Nephron progenitor cell (in vitro differentiated cells): ENCODE measurements at places on chromosomes 1 and 21.

GRCh38 chr1:241485145-241485544 lies 34.4 kb downstream of the FH start:
- peaks cover 5% of the 10 kb centered on the region for H3K36me3 ChIP-seq
- H3K4me1 ChIP-seq, result no peaks in the 10 kb centered on the region
- no peak overlapping the region for H3K4me3 ChIP-seq
- peaks cover 3% of the 10 kb centered on the region for H3K27me3 ChIP-seq

GRCh38 chr1:58412071-58412580 lies 134.4 kb downstream of the OMA1 start:
- no peaks in the 10 kb centered on the region for H3K36me3 ChIP-seq
- H3K27ac ChIP-seq, result no peak overlapping the region
- peaks cover 19% of the 10 kb centered on the region for H3K4me1 ChIP-seq
- H3K4me3 ChIP-seq, result no peak overlapping the region
- H3K27me3 ChIP-seq, result no peaks in the 10 kb centered on the region

DNA sequence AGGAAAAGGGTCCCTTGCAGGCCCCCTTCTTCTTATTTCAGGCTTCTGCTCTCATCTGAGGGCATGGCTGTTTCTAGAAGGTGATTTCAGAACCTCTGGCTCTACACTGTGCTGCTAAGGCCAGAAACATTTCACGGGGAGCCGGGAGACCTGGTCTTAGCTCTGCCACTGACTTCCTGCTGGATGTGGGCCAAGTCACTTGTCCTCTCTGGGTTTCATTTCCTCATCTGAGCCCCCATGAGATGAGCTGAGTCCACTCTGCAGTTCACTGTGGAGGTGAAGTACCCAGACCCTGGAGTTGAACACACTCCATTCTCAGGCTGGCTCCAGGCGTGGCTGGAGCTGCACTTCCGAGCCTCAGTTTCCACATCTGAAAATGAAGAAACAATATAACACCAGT lies 2.1 kb downstream of the PADI1 start:
- no peak overlapping the region for H3K27ac ChIP-seq
- H3K27me3 ChIP-seq, result peaks cover 24% of the 10 kb centered on the region
- peaks cover 79% of the 10 kb centered on the region for H3K4me1 ChIP-seq
- DNase-seq, result no peak
- H3K4me3 ChIP-seq, result peak overlapping the region; percentile 32
- no peaks in the 10 kb centered on the region for H3K36me3 ChIP-seq

DNA sequence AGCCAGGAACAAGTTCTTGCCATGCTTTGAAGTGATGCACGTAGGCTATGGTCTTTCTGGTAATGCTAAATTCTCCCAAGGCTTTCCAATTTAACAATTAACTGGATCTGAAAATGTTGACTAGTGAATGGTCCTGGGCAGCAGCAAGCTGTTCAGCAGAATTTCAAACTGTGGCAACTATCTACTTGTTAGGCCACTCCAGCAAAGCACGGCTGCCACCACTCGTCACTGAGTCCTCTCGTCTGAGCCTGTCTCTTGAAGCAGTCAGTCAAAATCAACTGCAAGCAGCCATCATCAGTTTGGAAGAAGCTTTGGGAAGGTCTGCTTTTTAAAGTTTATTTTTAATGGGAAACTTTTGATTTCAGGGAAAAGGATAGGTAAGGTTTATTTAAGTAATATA lies 6.1 kb downstream of the FLVCR1 start:
- peaks cover 27% of the 10 kb centered on the region for H3K36me3 ChIP-seq
- peak overlapping the region; percentile 27 for H3K27ac ChIP-seq
- H3K4me3 ChIP-seq, result no peak overlapping the region
- DNase-seq, result no peak
- no peaks in the 10 kb centered on the region for H3K27me3 ChIP-seq

DNA sequence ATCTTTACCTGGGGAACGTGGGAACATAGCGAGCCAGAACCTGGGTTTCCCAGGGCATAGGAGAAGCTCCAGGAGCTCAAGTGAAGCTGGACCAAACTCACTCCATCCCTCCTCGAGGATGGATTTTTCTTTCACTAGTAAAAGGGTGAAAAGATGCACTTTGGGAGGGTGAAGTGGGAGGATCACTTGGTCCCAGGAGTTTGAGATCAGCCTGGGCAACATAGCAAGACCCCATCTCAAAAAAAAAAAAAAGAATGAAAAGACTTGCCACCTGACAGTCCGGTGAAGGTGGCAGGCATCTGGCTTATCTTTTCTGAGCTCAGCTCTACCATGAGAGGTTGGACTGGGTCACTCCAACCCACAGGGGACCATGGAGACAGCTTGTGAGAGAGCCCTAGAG lies 42.3 kb downstream of the CHAF1B start:
- H3K36me3 ChIP-seq, result no peaks in the 10 kb centered on the region
- peaks cover 37% of the 10 kb centered on the region for H3K4me1 ChIP-seq
- H3K27me3 ChIP-seq, result peaks cover 9% of the 10 kb centered on the region
- no peak for DNase-seq
- H3K27ac ChIP-seq, result no peak overlapping the region

DNA sequence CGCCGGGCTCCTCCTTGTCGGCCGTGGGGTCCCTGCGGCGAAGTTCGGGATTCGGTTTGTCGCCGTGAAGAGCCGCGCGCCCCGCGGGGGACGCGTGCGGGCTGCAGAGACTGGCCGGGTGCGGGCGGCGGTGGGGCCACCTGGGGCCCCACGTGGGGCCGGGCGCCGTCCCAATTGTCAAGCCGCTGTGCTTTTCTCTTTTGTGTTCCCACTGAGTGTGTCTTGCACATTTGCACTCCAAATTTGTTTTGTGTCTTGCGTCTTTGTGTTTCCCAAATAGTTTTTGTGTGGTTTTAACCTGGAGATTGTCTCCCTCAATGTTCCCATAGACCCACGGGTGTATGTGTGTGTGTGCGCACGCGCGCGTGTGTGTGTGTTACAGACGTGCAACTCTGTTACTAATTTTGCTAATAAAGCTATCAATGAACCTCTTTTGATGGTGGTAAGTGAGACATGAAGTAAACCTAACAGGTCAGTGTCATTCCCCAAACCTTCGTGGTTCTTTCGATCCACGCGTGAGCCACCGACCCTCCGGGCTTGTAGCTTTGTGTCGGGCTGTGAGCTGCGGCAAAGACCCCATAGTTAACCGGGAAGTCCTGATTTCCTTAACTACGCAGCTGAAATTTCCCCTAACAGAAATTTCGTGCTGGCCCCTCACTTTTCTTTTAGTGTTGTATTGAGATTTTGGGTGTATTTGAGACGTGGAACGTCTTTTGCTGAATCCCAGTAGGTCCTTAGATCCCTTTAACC lies 708 bp downstream of the PRDM2 start:
- no peak for DNase-seq
- H3K27me3 ChIP-seq, result peaks cover 17% of the 10 kb centered on the region
- H3K4me3 ChIP-seq, result peak overlapping the region; percentile 96
- peaks cover 24% of the 10 kb centered on the region for H3K4me1 ChIP-seq

DNA sequence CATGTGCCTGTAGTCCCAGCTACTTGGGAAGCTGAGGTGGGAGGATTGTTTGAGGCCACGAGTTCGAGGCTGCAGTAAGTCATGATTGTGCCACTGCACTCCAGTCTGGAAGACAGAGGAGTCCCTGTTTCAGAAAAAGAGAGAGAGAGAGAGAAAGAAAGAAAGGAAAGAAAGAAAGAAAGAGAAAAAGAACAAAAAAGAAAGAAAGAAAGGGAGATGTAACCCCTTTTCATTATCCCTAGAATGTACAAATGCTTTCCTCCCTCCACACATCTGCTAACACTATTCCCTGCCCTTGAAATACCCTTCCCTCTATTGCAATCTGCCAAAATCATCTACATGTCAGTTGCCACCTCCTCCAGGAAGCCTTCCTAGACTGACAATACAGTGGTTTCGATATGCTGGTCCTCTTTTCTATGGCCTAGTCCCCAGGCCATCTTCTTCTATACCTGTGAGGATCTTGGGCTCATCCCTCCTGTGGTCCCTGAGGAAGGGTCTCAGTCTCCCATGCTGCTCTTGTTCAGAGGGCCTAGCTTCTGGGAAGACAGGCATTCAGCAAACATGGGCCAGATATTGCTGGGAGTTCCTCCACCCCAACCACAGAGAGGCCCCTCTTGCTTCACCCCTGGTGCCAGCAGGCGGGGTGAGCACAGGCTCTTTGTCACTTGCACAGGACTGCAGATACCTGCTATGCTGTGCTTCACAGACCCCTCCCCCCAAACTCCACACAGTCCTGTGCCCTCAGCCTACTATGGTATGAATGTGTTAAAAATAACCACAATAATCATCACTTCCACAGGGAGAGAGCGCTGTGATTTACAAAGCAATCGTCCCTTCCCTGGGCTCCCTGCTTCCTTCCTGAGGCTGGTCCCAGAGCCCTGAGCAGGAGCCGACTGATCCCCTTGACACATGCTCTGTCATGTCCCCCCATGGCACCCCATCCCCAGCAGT lies 14.1 kb downstream of the ADGRB2 start:
- no peaks in the 10 kb centered on the region for H3K27me3 ChIP-seq
- H3K36me3 ChIP-seq, result no peaks in the 10 kb centered on the region
- DNase-seq, result no peak
- no peak overlapping the region for H3K27ac ChIP-seq
- H3K4me3 ChIP-seq, result no peak overlapping the region
- H3K4me1 ChIP-seq, result peaks cover 85% of the 10 kb centered on the region

GRCh38 chr1:170790651-170791071 lies 126.7 kb downstream of the PRRX1 start:
- no peak for DNase-seq
- no peaks in the 10 kb centered on the region for H3K27me3 ChIP-seq
- no peak overlapping the region for H3K4me3 ChIP-seq
- peaks cover 4% of the 10 kb centered on the region for H3K4me1 ChIP-seq
- no peak overlapping the region for H3K27ac ChIP-seq
- no peaks in the 10 kb centered on the region for H3K36me3 ChIP-seq

DNA sequence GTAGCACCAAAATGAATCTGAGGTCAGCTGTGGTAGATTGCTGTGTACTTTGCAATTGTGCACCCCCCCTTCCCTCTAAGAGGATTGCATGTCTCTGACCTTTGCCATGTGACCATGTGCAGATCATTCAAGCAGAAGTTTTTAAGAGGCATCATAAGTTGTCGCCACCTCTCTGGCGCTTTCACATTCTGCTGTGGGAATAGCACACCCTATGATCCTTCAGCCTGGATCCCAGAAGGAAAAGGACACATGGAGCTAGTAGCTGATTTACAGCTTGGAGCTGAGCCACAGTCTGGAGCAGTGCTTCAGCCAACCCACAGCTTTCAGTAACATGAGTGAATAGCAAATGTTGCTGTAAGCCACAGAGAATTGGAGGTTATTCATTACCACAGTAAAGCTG lies 158.5 kb downstream of the TSEN15 start:
- no peaks in the 10 kb centered on the region for H3K36me3 ChIP-seq
- peaks cover 26% of the 10 kb centered on the region for H3K4me1 ChIP-seq
- no peak overlapping the region for H3K4me3 ChIP-seq

DNA sequence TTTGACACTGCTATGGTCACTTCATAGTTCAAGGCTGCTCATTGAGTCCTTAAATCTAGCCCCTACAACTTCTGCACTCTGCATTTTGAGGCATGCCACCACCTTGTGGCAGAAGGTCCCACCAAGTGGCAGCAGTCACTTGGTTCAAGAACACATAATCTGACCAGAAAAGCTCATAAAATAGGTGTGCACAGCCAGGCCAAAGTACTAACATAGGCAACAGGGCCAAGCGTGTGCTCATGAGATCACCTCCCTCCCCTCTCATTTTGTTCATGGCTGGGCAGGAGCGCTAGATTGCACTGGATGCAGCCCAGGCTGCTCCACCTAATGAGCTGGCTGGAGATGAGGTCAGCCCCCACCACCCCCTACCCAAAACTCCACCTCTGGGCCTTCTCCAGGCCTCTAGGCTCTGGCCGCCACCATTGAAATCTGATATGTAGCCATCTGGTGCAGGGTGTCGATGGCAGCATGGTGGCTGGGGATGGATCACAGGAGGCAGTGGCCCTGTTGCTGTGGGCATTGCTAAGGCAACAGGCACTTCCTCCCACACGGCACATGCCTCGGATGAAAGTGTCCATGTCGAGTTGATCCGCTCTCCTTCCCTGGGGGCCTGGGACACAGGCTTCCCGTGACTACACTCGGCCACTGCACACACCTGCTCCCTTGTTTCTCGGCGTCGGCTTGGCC lies 193.2 kb downstream of the TRABD2B start:
- H3K36me3 ChIP-seq, result peaks cover 16% of the 10 kb centered on the region
- H3K4me1 ChIP-seq, result peaks cover 34% of the 10 kb centered on the region
- no peak overlapping the region for H3K4me3 ChIP-seq

DNA sequence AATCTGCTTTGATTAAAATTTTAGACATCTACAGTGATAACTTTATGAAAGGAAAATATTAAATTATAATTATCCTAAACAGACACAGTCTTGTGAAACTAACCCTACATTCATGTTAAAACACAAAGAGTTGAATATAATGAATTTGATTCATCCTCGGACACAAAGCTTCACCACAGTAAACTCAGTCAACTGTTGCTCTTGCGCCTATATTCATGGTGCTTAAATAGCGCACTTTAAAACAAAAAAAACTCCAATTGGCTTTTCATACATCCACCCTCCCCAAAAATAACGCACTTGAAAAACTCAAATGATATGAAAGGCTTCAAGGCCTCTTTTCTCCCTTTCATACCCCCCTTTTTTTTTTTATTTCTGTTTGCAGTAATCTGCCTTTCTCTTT lies 260.3 kb downstream of the FAF1 start:
- H3K36me3 ChIP-seq, result no peaks in the 10 kb centered on the region
- peak overlapping the region; percentile 73 for H3K27ac ChIP-seq
- DNase-seq, result no peak
- H3K4me3 ChIP-seq, result no peak overlapping the region
- peaks cover 25% of the 10 kb centered on the region for H3K4me1 ChIP-seq
- peaks cover 3% of the 10 kb centered on the region for H3K27me3 ChIP-seq

- no peak within 1 kb of the TSS for H3K27ac ChIP-seq
- DNase-seq, result no peak
- peaks cover 16% of the 10 kb centered on the region for H3K27me3 ChIP-seq
- no peaks in the 10 kb centered on the region for H3K36me3 ChIP-seq
- no peak within 1 kb of the TSS for H3K4me3 ChIP-seq
These were observed at the start of gene OR10R2 for GRCh38 chr1:158471920-158472319. Gene OR10R2, plus strand, starts transcription at chr1:158472220. Its CDS starts 106 bp downstream, at chr1:158472326.

GRCh38 chr1:47190509-47190855 lies 646 bp upstream of the PDZK1IP1 start:
- H3K36me3 ChIP-seq, result no peaks in the 10 kb centered on the region
- H3K4me1 ChIP-seq, result peaks cover 17% of the 10 kb centered on the region
- H3K4me3 ChIP-seq, result no peak overlapping the region
- H3K27ac ChIP-seq, result no peak overlapping the region
- DNase-seq, result no peak

DNA sequence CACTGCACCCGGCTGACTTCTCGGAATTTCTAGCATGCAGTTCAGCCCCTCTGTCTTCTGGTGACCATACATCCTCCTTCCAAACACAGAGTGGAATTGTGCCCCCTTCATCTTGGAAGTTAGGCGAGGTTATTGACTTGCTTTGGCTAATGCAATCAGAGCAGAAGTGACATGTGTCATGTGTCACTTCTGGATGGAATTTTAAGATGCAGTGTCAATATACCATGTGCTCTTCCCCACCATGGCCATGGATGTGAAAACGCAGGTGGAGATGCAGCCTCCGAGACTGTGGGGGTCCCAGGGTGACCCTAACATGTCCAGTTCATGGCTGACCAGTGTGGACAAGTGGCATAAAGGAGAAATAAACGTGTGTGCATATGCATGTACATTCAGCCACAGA lies 83.0 kb downstream of the KCNJ6 start:
- no peak for DNase-seq

GRCh38 chr1:46603481-46603857 lies 599 bp downstream of the MKNK1 start:
- peak overlapping the region; percentile 91 for H3K4me3 ChIP-seq
- H3K36me3 ChIP-seq, result no peaks in the 10 kb centered on the region
- DNase-seq, result no peak
- peaks cover 44% of the 10 kb centered on the region for H3K4me1 ChIP-seq

- H3K4me3 ChIP-seq, result no peak overlapping the region
- no peak overlapping the region for H3K27ac ChIP-seq
- peaks cover 31% of the 10 kb centered on the region for H3K36me3 ChIP-seq
- DNase-seq, result no peak
- H3K4me1 ChIP-seq, result peaks cover 7% of the 10 kb centered on the region
- peaks cover 8% of the 10 kb centered on the region for H3K27me3 ChIP-seq
These were observed 86.7 kb downstream of the PEX14 start for GRCh38 chr1:10561497-10561896.
